ENCODE measurements at places on chromosomes 7 and 10.
A peak's percentile ranks its signal among the peaks of the same experiment; 100 is the strongest.

- no peak for DNase-seq
Measured at GRCh38 chr7:47905076-47905920, 43.0 kb downstream of the PKD1L1 start.

GRCh38 chr7:44769776-44770294, 21.2 kb downstream of the ZMIZ2 start:
- peak; percentile 42 for DNase-seq

- no peak for DNase-seq
Measured at GRCh38 chr7:40815022-40815421, 680.2 kb downstream of the SUGCT start.

- DNase-seq = no peak
Measured at GRCh38 chr7:3561932-3562331, 260.9 kb downstream of the SDK1 start.

- DNase-seq = no peak
Measured at GRCh38 chr7:129775695-129776361, 164.3 kb downstream of the NRF1 start.

GRCh38 chr10:100621360-100622205, 85.8 kb downstream of the HIF1AN start:
- no peak for DNase-seq

- peak; percentile 82 for DNase-seq
Measured at GRCh38 chr7:80134536-80135308, at the start of gene GNAI1. TSS of gene GNAI1 (plus strand) at chr7:80134831. CDS start at chr7:80135161, 330 bp downstream.

GRCh38 chr7:9603291-9603690, 1169.9 kb downstream of the NXPH1 start:
- DNase-seq = no peak

- DNase-seq = no peak
Measured at GRCh38 chr10:11483201-11484148, 128.0 kb downstream of the USP6NL start.
